ENCODE measurements at places on chromosomes 6 and 20.

DNA sequence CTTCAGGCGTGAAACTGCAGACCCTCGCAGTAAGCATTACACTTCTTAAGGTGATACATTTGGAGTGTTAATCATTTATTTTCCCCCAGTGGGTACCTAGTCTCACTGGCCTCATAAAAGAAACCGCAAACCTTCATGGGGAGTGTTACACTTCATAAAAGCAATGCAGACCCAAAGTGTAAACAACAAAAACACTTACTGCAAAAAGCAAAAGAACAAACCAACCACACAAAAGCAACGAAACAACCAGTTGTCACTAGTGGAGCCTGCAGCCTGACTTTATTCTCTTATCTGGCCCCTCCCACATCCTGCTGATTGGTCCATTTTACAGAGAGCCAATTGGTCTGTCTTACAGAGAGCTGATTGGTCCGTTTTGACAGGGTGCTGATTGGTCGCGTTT is 23.8 kb downstream of the LY86 start:
- no peak for DNase-seq

DNA sequence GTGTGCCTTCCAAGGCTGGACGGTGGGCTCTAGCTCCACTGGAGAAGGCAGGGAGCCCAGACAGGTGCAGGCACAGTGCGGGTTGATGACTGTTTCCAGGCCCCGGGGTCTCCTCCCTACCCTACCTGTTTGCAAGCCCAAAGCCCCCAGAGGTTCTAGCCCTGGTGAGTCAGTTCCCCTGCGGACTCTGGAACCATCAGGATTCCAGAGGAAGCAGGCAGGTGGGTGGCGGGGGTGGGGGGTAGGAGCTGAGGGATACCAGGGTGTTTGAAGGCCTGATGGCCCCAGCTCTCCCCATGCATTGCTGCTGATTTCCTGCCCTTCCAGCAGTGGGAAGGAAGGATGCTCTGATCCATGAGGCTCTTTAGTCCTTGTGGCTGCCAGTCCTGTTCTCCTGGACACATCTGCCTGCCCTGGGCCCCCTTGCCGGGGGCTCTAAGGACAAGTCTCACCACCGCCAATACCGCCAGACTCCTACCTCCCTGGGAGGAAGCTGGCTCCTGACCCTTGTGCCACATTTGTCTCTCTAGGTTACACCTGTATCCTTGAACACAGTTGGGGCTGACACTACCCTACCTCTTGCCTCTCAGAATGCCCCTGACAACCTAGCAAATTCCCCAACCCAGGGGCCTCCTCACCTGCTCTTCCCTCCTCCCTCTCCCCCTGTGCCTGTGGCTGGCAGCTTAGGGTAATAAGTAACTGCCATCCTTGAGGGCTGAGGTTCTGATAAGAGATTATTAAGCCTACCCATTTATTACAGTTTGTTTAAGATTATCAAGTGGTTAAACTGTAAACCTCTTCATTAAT is 21.7 kb downstream of the KCNK5 start:
- DNase-seq: no peak

- DNase-seq: no peak
Observed at GRCh38 chr6:17042422-17043147, 59.3 kb upstream of the STMND1 start.

DNA sequence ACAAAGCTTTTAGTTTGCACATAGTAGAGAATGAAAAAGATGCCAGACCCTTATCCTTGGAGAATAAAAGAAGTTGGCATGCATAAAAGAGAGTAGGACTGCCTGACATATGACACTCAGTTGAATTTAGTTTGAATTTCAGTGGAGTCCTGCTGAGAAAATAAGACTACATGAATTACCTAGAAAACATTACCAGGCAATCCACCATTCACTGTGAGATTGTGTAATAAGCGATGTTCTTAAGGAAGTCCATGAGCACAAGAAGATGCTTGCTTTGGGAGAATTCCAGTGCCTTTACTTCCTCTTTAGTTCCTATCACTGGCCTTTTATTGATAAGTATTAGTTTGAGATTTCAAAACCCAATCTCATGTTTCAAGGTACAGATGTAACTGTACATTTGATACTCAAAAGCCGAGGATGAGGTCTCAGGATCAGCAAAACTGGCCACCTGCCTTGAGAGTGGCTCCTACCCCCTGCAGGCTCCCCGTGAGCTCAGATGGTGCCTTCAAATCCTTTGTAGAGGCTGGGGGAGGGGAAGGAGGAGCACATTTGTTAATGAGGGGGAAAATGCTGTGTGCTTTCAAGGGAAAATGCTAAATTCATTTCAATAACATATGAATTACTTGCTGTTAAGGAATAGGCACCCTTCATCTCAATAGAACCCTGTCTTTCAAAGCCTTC is 11.2 kb upstream of the UNC93A start:
- no peak for DNase-seq

DNA sequence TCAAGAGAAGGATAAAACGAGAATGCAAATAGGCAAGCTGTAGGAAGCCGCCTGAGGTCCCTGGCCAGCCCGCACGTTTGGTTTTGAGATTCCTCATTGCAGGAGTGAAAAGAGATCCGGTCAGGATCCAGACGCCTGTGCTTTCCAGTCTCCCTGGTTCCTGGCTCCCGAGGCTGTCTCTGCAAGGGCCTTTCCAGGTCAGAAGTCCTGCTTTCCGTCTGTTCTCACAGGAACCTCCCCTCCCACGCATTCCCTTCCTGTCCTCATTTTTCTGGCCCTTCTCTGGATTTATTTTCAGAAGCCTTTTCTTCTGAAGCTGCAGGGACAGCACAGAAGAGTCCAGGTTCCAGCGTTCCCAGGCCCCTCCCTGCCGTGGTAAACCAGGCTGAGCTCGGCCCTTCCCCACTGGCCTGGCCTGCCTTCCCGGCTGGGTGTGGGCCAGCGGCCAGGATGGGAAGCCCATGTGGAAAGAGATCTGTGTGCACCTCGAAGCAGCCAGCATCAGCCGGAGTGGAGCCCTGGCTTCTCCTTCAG is 54.0 kb downstream of the TMEM242 start:
- DNase-seq: peak; percentile 94

DNA sequence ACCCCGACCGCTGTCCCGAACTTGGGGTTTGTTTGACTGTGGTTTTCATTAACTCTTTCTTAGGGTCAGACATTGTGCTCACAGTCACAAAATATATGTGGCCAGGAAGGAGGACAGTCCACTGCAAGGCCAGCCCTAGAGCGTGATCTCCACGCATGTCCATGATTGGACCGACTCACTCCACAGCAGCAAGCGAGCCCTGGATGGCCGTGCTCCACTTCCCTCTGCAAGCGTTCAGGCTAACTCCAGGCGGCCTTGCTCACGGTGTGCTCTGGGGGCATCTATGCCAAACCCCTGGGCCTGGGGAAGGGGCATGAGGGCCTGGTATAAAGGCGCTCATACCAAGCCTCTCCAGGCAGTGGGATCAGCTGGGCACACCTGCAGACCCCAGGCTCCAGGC is 5.6 kb downstream of the DACT2 start:
- no peak for DNase-seq

GRCh38 chr6:161374971-161375873 is 101.4 kb upstream of the AGPAT4 start:
- peak; percentile 94 for DNase-seq

DNA sequence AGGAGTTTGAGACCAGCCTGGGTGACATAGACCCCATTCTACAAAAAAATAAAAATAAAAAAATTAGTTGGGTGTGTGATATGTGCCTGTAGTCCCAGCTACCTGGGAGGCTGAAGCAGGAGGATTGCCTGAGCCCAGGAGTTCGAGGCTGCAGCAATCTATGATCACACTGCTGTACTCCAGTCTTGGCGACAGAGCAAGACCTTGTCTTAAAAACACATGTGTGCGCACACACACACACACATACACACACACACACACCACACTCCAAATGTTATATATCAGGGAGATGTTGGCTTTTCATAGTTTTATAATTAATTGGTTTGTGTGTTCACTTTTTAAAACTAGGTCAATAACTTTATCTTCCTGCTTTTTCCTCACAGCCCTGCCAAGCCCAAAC is 110.5 kb downstream of the RTN4IP1 start:
- DNase-seq: no peak

- DNase-seq: no peak
Observed at GRCh38 chr6:65064844-65065243, 642.2 kb downstream of the EYS start.

GRCh38 chr6:7784248-7784647 is 58.3 kb downstream of the BMP6 start:
- no peak for DNase-seq

DNA sequence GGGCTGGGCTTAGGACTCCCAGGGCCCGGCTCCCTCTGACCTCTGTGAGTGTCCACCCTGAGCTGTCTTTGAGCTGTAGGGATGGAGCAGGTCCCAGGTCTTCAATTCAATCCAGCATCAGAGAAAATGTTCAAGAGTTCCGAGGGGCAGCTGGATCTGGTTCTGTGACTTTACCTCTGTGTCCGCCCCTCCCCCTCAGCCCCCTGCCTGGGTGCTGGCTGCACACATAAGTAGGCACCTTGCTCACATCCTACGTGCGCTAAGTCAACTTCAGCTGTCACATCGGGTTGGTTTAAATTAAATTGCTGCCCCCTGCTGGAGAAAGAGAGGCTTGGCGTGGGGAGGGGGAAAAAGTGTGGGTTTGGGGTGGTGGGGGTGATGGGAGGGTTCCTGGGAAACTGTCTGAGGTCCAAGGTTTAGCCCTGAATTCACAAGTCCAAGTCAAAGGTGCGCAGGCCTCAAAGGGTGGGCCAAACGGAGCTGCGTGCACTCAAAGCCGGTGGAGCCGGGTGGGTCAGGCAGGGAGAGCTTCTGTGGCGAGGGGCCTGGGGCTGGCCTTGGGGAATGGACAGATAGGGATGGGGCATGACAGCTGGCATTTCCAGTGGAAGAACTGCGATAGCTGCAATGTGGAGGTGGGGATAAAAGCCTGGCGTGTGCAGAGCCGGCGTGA is 3.0 kb downstream of the WFDC5 start:
- no peak for DNase-seq

DNA sequence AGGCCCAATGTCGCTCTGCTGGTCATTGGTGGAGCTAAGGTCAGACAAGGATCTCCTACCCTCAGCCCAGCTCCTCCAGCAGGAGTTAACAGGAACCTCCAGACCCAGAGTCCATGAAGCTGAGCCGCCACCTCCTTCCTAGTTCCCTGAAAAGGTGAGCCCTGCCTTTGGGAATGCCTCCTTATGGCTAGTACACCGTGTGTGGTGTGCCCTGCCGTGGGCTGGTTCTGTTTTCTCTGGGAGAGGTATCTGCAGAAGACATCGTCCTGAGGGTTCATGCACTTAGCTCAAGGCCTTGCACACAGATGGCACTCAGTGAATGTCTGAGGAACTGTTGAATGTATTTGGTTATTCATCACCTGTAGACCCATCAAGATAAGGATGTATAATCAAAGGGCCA is 15.3 kb downstream of the BANF2 start:
- no peak for DNase-seq

GRCh38 chr20:17558154-17558940 is 11.5 kb upstream of the DSTN start:
- no peak for DNase-seq

- DNase-seq: no peak
Observed at GRCh38 chr6:147154454-147154853, 49.8 kb upstream of the STXBP5 start.

- DNase-seq: no peak
Observed at GRCh38 chr6:129893640-129894039, 32.5 kb upstream of the TMEM244 start.

GRCh38 chr6:36124881-36125280 is 5.4 kb upstream of the MAPK13 start:
- no peak for DNase-seq

GRCh38 chr6:101344885-101345284 is 48.6 kb upstream of the GRIK2 start:
- no peak for DNase-seq

All from posterior vena cava (tissue), 2 donors.